CD4-positive, alpha-beta T cell treated with Interleukin-21 for 1 hour (primary cell): ENCODE measurements at places on chromosomes 6 and 20.

GRCh38 chr20:17696287-17696686, 3.5 kb upstream of the BANF2 start:
- no peak for DNase-seq

GRCh38 chr6:128519931-128520435, 416 bp downstream of the PTPRK start:
- DNase-seq: peak; percentile 37

- DNase-seq: no peak
Observed at GRCh38 chr6:153958860-153959259, 80.2 kb upstream of the OPRM1 start.

DNA sequence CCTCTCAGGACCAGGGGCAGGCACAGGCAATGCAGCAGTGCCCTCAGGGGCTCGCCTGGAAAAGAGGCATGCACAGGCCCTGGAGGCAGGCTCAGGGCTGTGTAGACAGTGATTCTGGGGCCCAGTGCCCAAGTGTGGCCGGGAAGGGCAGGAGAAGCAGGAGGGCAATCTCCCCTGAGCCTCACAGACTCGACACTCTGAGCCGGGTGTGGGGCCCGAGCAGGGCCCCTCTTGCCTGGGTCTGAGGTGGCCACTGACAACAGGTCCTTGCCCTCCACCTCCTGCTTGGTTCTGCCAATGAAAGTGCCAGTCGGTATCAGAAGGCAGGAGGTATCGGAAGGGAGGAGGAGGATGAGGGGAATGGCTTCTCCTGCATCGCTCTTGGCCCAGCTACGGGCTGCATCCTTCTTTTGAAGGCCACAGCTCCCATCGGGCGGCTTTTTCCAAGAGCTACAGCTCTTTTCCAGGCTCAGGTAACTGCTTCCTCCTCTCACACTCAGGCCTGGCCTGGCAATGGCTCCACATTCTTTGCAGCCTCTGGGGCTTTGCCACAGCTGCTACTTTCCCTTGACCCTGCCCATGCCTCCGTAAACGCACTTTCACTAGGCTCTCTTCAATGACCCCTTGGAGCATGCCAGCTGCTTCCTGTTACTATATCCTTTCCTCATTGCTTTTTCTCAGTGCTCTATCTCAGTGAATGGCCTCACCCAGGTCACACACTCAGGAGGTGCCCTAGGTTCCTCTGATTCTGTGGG, 24.5 kb downstream of the GABRR2 start:
- no peak for DNase-seq

- no peak for DNase-seq
Observed at GRCh38 chr6:81998432-81998831, 246.0 kb upstream of the TENT5A start.

DNA sequence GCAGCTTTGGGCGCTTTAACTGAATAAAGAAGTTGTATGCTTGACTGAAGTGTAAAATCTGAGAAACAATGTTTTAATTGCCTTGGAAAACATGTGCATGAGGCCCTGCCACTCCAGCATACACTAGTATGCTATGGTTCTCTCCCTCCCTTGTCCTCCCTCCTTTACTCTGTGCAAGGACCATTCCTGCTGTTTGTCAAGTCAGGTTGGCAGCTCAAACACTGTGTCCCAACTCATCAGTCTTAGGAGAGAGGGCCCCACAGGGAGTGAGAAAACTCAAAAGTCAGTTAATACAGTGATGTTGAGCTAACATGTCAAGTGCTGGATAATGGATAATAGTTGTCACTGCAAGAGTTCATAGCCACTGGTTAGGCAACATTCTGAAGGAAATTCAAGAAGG, 543.6 kb downstream of the GRIK2 start:
- no peak for DNase-seq

DNA sequence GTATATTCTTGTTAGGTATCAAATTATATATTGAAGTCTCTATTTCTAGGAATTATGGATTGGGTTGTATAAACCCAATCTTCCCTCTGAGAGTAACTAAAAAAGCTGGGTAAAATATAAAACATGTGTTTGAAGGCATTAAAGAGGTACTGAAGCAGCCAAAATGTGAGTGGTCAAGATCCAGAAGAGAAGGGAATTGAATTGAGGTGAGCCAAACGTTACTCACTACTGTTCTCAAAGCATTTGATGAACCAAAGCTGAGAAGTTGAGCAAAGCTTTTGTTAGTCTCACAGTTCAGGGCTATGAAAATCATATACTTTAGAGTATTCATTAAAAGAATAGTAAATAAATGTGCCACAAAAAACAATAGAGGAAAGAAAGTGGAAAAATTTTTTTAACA, 365.8 kb downstream of the BCKDHB start:
- DNase-seq: no peak

DNA sequence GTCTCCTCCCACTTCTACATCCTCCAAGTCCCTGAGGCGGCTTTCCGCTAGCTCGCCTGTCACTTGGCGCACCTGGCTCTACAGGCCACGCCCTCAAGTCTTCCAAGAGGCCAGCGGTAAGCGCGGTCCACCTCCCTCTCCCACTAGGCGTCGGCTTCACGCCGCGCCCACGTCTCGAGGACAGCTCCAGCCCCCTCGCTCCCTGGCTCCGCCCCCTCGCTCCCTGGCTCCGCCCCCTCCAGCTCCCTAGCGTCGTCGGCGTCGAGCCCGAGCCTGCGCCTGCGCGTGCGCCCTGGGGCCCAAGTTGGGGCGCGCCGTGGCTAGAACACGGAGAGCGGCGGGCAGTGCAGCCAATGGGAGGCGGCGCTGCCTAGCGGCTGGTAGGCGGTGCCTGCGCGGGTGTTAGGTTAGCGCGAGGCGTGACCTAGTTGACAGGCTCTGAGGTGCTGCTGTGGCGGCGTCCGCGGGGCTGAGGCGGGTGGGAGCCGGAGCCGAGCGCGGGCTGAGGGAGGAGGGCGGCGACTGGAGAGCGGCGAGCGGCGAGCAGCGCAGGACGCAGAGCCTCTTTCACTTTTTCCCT, at the start of gene MACROD2:
Gene MACROD2 (plus strand): TSS at position 431 of the 580 bp plus-strand sequence.
- peak; percentile 43 for DNase-seq

GRCh38 chr6:113493991-113494390, 363.2 kb upstream of the MARCKS start:
- no peak for DNase-seq

DNA sequence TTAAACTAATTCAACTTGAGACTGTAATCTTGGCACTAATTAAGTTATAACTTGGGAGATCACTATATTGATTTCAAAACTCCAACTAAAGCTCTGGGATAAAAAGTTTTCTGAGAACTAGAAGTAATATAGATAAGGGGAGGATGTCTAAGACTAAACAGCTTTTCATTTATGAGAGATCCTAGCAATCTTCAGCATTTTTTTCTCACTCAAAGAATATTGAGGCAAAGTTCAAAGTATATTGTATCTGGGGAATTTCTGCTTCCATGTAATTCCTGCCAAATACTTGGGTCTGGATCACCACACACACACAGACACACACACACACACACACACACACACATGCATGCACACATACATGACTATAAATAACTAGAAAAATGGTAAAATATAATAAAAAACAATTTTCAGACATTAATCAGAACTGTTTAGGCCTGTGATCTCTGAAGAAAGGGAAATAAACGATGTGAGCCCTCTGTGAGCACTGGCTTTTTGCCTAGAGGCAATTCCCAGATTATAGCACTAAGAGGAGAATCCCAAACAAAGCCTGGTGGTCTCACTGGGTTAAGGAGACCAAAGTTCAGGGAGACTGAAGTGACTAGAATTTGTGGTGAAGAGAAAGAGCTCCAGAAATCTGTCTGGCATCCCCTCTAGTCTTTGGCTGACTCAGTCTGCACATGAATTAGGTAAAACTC, 92.8 kb downstream of the ADAT2 start:
- no peak for DNase-seq

DNA sequence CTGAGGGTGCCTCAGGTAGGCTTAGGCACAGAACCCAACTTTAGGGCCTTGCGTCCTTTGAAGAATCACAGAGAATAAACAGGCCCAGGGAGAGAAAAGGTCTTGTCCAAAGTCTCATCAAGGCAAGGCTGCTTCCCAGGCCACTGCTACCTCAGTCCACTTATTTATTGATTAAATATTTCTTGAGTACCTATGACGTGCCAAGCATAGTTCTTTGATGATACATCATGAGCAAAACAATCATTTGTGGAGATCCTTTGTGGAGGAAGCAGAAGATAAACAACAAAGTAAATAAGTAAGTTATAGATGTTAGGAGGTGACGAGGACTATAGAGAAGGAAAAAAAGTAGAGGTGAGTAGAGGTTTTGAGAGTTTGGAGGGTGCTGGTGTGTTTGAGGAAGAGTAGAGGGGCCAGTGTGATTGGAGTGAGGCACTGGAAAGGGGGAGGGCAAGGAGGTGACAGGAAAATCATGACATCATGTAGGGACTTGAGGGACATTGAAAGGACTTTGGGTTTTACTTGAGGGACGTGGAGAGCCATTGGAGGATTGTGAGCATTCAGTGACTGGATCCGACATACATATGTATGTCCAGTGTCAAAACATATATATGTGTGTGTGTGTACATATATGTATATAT, 14.1 kb upstream of the CHMP4B start:
- no peak for DNase-seq

- no peak for DNase-seq
Observed at GRCh38 chr20:48667889-48668413, 159.8 kb downstream of the PREX1 start.

DNA sequence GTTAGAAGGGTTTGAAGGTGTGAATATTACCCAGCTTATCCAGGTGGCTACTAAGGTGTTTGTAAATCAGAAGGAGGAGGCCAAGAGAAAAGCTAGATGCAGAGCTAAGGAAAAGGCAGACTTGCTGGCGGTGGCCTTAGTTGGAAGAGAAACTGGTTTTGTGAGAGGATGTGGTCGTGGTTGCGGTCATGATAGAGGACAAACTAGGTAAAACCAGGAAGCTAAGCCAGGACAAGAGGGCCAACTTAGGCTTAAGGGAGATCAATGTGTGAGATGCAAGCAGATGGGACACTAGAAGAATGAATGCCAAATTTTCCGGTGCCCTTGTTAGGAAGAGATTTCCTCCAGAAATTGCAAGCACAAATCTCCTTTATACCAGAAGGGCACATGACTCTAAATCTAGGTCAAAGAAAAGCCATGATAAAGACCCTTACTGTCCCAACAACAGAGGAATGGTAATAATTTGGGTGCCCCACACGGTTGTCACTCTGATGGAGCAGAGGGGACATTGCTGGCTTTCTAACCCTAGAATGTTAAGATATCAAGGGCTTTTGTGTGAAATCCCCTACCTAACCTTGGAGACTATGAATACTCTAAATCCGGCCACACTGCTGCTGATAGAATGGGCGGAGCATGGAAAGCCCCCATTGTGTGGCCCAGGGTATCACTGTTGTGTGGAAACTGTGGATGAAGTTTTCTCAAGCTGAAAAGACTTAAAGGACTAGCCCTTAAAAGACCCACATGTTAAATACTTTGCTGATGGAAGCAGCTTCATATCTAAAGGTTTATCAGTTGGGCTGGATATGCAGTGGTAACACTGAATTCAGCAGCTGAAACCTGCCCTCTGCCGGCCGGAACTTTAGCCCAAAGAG, 7.8 kb downstream of the IL22RA2 start:
- DNase-seq: peak; percentile 43

DNA sequence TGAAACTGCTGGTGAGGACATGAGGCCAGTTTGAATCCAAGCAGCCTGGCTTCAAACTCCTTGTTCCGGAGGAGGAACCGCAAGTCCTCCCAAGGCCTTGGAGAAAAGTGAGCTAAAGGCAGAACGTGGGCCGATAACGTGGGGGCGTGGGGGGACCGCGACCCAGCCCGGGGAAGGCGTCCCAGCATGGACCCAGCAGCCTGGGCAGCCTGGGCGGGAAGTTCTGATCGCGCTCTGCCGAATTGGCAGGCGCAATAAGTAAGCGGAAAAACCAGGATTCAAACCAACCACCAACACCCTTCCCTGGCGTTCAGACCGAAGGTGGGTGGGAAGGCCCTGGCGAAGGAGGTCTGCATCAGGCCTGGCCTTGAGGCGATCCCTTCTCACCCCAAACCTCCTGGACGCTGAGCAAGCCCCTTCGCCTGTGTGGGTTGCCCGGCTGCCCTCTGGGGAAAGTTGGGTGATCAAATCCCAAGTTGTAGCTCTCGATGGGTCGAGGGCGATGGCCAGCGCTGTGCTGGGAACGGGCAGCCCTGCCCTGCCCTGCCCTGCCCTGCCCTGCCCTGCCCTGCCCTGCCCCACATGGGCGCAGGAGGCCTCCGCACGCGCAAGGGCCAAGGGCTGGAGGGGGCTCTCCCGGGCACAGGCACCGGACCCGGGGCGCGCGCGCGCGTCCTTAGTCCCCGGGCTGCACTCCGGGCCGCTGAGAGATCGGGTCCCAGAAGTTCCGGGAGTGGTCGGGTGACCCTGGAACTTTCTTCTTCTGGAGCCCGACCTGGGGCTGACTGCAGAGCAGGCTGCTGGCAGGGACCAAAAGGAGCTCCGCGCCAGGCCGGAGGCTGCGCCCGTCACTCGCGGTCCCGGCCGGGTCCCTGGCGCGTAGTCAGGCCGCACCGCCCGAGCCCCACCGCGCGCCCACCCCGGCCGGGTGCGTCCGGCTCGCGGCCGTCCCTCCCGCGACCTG, 637 bp upstream of the SLC22A3 start:
- no peak for DNase-seq

- DNase-seq: no peak
Observed at GRCh38 chr6:112149236-112149635, 61.8 kb downstream of the FAM229B start.

DNA sequence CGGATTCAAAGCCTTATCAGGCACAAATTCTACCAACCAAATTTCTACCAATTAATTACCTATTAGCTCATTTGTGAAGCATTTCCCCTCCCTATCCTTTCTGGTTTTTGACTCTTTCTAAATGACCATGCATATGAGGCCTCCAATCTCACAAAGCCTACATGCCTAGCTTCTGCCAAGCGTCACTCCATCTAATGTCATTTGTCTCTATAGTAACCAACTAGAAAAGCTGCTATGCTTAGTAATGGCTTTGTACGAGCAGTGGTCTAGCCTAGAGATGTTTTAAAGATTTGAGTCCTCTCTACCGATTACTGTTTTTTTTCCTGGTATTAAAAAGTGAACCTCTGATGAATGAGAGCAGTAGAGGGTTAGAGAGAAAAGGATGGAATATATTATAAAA, 4.8 kb upstream of the ASF1A start:
- DNase-seq: peak; percentile 19

- DNase-seq: no peak
Observed at GRCh38 chr20:33566781-33567603, 77.1 kb downstream of the CBFA2T2 start.

- DNase-seq: no peak
Observed at GRCh38 chr6:40723967-40724366, 136.8 kb upstream of the LRFN2 start.

GRCh38 chr6:151443911-151444621, 7.9 kb downstream of the RMND1 start:
- DNase-seq: no peak
